ENCODE measurements at places on chromosomes 6 and 20.

- no peak for DNase-seq
These were observed 91.1 kb upstream of the HIVEP1 start for GRCh38 chr6:11921017-11921438.

DNA sequence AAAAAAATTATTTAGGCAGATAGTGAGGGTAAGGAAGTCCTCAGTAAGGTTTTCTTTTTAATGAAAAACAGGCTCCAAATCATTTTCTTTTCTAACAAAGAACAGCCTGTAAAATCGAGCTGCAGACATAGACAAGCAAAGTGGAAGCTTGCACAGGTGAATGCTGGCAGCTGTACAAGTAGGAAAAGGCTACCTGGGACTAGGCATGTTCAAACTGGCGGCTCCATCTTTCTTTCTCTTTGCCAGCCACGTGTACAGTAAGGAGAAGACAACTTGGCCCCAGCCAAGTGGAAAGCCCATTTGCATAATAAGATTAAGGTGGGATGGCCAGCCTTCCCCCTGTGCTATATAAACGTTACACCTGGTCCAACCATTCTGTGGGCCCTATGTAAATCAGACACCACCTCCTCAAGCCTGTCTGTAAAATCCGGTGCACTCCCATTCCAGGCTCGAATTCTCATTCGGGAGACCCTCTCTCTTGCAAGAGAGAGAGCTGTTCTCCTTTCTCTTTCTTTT lies 27.0 kb upstream of the SLC2A12 start:
- DNase-seq, result no peak

GRCh38 chr6:122198922-122199321 lies 200.5 kb upstream of the HSF2 start:
- no peak for DNase-seq

- no peak for DNase-seq
These were observed 64.2 kb downstream of the DLL1 start for GRCh38 chr6:170226647-170227046.

GRCh38 chr20:1535420-1536175 lies 21.9 kb downstream of the SIRPD start:
- DNase-seq, result no peak

- DNase-seq, result no peak
These were observed 40.6 kb upstream of the PCMTD2 start for GRCh38 chr20:64214952-64215351.

GRCh38 chr20:32229251-32229747 lies 21.6 kb downstream of the POFUT1 start:
- DNase-seq, result no peak

DNA sequence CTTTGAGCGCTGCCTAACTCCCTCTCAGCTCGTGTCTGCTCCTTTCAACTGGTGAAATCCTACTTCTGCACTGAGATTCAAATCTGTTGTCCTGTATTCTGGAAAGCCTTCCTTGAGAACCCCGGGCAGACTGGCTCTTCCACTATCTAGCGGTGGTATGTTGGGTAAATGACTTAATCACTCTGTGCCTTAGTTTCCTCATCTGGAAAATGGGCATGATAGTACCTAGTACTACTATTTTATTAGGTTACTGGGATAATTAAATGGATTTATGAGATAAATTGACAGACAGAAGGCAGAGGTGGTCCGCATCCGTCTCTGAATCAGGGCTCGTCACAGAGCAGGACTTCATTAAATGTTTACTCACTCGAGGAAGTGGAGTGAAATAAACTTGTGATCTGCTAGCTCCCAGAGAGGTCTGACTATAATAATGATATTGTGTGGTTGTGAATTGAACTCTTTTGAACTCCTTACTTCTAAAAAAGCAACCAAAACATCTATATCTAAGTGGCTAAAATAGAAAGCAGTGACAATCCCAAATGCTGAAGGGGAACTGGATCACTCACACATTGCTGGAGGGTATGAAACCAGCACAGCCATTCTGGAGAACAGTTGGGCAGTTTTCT lies 26.6 kb downstream of the PPP1R16B start:
- no peak for DNase-seq

- DNase-seq, result no peak
These were observed 103.8 kb downstream of the KHDC1L start for GRCh38 chr6:73121421-73121993.

GRCh38 chr20:8156235-8157079 lies 24.4 kb downstream of the PLCB1 start:
- DNase-seq, result peak; percentile 30
